ENCODE measurements at places on chromosomes 12 and 14. TPM values are rescaled to one million over a fixed set of nuclear protein-coding genes. Genes with fewer than 3 reads are reported as not detected.

Gene SDR9C7
- total RNA-seq, result not detected

DNA sequence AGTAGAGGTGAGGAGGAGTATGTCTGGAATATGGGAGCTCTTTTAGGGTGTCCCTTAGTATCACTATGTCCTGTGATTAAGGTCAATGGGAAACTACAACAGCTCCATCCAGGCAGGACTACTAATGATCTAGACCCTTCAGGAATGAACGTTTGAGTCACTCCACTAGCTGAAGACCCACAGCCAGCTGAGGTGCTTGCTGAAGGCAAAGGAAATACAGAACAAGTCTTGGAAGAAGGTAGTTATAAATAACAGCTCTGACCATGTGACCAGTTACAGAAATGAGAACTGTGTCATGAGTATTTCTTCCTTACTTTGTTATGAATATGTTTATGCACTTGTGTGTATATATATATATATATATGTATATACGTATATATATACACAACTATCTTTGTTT is 40.5 kb upstream of the USP44 start:
- no peaks in the 10 kb centered on the region for H3K27me3 ChIP-seq
- H3K36me3 ChIP-seq, result no peaks in the 10 kb centered on the region
- DNase-seq, result no peak
- no peaks in the 10 kb centered on the region for H3K4me1 ChIP-seq

DNA sequence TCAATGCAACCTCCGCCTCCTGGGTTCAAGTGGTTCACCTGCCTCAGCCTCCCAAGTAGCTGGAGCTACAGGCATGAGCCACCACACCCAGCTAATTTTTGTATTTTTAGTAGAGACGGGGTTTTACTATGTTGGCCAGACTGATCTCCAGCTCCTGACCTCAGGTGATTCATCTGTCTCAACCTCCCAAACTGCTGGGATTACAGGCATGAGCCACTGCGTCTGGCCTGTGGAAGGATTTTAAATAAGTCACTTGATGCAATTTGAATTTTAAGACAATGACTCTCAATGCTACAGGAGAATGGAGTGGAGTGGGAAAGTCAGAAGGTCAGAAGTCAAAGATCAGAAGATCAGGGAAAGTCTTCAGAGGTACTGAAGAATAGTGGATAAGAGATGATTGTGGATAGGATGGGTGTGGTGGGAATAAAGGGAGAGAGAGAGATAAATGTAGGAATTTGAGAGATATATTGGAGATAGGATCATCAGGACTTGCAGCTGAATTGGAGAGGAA is 15.4 kb downstream of the TMEM52B start:
- no peak for DNase-seq
- H3K36me3 ChIP-seq, result no peaks in the 10 kb centered on the region
- H3K27ac ChIP-seq, result no peak overlapping the region
- H3K4me1 ChIP-seq, result peaks cover 18% of the 10 kb centered on the region
- H3K4me3 ChIP-seq, result no peak overlapping the region
- H3K27me3 ChIP-seq, result peaks cover 4% of the 10 kb centered on the region

Gene ERC1
- 57.9 TPM for total RNA-seq

Gene TMCC3
- 48.1 TPM for total RNA-seq

DNA sequence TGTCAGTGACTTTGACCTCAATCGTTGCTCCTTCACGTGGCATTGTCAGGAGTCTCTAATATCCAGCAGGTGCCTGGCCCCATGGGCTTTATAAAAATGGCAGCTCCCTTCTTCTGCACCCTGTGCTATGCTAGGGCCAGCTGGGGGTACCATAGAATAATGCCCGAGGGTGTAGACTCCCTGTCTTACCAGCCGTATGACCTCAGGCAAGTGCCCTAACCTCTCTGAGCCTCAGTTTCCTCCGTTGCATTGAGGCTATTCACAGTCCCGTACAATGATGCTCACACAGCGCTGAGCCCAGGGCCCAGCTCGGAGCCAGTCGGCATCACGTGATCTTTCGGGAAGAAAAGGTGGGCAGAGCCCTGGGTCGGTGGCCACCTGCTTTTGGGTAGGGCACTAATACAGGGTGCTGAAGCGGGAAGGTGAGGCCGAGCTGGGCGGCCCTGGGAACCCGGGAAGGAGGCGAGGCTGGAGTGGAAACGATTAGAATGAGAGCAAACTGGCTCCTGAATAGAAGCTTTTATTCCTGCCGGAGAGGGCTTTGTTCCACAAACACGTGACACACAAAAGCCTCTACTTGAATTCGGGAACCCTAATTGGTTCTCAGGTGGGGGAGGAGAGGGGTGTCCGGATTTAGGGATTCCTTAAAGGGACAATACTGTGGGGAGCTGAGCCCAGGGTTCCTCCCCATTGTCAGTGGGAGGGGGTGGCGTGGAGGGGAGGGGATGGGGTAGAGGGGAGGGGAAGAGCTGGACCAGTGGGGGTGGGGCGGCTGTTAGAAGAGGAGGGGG is 19.9 kb upstream of the MSI1 start:
- DNase-seq, result no peak
- no peak overlapping the region for H3K4me3 ChIP-seq
- no peaks in the 10 kb centered on the region for H3K36me3 ChIP-seq
- no peak overlapping the region for H3K27ac ChIP-seq
- H3K27me3 ChIP-seq, result peaks cover 5% of the 10 kb centered on the region

DNA sequence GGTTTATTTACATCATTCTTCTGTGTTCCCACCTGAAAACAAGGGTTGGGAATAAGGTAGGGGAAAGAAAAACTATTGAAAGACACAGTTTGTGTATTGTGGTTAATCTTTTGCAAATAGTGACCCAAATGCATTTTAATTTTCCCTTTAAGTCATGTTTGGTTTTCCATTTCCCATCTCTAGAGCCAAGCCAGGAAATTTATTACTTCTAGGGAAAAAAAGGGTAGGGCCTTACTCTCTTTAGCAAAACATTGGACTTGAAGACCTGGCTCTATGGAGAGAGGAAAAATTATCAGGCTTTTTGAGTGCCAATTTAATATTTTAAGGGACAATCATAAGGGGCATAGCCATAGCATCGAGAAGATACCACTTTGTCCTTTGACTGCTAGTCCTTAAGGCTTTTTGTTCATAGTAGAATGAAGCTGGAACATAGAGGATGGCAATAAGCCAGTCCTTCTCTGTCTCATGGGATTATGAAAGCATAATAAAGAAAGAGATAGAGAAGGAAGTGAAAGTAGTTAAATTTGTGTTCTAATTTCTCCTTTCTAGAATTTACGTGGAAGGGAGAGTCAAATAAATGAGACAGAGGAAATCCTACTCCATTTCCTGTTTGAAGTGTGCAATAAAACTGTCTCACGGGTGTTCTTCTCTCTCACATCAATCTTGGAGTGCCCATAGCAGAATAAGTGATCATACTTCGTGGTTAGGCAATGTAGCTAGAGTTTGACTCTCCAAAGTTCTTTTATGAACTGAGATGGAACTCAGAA is 50.9 kb upstream of the PPFIA2 start:
- H3K27ac ChIP-seq, result no peak overlapping the region
- no peaks in the 10 kb centered on the region for H3K27me3 ChIP-seq
- H3K36me3 ChIP-seq, result no peaks in the 10 kb centered on the region
- no peak for DNase-seq
- H3K4me3 ChIP-seq, result no peak overlapping the region

Gene PTPN6
- 22.1 TPM for total RNA-seq

DNA sequence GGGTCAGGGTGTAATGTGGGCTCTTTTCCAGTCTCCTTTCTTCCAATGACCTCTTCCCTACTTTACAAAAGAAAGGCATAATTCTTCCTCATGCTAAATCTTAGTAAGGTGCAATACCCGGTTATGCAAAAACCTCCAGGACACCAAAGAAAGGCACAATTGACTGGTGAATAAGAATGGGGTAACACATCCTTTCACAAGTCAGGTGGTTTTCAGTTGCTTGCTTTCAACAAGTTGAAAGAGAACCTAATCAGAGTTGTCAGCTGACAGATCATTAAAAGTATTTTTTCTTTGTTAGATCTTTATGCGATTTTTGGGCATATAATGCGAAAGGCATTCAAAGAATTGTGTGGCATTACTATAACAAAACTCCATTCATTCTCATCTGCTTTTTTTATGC is 1.3 kb upstream of the AEBP2 start:
- no peak for DNase-seq
- no peak overlapping the region for H3K27ac ChIP-seq
- H3K4me1 ChIP-seq, result peaks cover 20% of the 10 kb centered on the region
- no peak overlapping the region for H3K4me3 ChIP-seq
- peaks cover 18% of the 10 kb centered on the region for H3K36me3 ChIP-seq
- H3K27me3 ChIP-seq, result peaks cover 13% of the 10 kb centered on the region
